ENCODE measurements at places on chromosomes 3 and 15.
A peak's percentile ranks its signal among the peaks of the same experiment; 100 is the strongest.

- no peak for DNase-seq
Observed at GRCh38 chr15:85788771-85789495, 5.8 kb downstream of the KLHL25 start.

GRCh38 chr3:161150001-161150525, 44.9 kb upstream of the B3GALNT1 start:
- no peak for DNase-seq

- DNase-seq, result peak; percentile 32
Observed at GRCh38 chr3:122299872-122300460, 25.1 kb upstream of the CSTA start.

DNA sequence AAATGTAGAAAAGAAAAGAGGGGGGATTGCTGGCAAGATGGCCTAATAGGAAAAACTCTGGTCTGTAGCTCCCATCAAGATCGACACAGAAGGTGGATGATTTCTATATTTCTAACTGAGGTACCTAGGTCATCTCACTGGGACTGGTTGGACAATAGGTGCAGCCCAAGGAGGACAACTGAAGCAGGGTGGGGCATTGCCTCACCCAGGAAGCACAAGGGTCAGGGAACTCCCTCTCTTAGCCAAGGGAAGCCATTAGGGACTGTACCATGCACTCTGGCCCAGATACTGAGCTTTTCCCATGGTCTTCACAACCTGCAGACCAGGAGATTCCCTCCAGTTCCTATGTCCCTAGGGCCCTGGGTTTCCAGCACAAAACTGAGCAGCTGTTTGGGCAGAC, 22.6 kb upstream of the IGSF10 start:
- DNase-seq, result no peak

GRCh38 chr3:45962033-45962432, 18.8 kb downstream of the CXCR6 start:
- no peak for DNase-seq

GRCh38 chr3:153061938-153062528, 100.0 kb upstream of the RAP2B start:
- no peak for DNase-seq

GRCh38 chr3:150956376-150956775, 16.2 kb downstream of the CLRN1 start:
- DNase-seq, result no peak

All from HAP-1 (cell line).